ENCODE measurements at places on chromosomes 3 and 15.

DNA sequence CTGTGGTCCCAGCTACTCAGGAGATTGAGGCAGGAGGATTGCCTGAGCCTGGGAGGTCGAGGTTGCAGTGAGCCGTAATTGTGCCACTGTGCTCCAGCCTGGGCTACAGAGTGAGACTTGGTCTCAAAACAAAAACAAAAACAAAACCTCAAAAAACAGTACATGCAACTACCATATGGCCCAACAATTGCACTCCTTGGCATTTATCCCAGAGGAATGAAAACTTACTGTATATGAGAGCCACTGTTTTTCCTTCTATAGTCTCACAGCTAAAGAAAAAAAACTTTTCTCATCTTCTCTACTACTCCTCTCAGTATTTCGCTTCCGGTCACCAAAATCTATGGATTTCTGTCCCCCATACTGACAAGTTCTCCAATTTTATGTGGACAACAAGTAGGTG lies 84.3 kb downstream of the FLNB start:
- DNase-seq = no peak

- DNase-seq = no peak
Observed at GRCh38 chr3:127421943-127422662, 134.3 kb upstream of the PRR20G start.

DNA sequence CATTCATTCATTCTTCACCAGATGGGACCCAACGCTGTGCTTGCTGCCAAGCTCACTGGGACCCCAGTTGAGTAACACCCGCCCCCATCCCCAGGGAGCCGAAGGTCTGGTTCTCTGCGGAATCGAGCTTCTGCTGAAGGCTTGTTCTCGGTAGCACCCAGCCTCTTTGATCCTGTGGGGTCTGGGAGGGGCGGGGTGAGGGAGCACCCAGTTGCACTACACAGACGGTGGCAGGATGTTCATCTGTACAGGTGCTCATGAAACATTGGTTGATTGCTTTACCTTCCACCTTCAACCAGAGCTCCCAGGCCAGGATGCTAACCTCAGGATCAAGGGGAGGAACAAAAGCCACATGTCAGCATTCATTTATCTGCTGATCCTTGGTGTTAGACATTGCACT lies 77.7 kb upstream of the RGMA start:
- no peak for DNase-seq

DNA sequence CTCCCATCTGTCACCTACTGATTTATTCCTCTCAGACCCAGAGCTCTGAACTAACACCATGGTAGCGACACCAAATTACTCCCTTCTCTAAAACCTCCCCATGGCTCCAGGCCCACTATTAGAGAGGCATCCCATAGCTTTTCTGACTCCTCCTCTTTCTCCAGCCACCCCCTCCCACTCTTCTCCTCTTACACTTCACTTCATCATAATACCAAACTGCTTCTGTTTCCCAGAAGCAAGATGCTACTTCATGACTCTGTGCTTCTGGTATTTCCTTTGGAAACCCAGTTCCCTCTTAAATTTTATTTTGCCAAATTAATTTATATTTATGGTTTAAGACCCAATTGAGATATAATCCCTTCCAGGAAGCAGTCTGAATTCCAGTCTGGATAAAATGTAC lies 465.1 kb upstream of the PDZRN3 start:
- no peak for DNase-seq

- no peak for DNase-seq
Observed at GRCh38 chr15:74955796-74956647, 550 bp downstream of the RPP25 start.
